ENCODE measurements at places on chromosomes 11 and 22. TPM values are rescaled to one million over a fixed set of nuclear protein-coding genes. Genes with fewer than 3 reads are reported as not detected.

GRCh38 chr11:125170001-125170509, 5.5 kb downstream of the PKNOX2 start:
- DNase-seq: no peak

GRCh38 chr11:13114566-13115379, 105.7 kb downstream of the RASSF10 start:
- no peak for DNase-seq

GRCh38 chr22:43092085-43092484, 2.9 kb upstream of the TTLL1 start:
- DNase-seq: no peak

GRCh38 chr11:12090061-12090591, 20.3 kb upstream of the MICAL2 start:
- no peak for DNase-seq

DNA sequence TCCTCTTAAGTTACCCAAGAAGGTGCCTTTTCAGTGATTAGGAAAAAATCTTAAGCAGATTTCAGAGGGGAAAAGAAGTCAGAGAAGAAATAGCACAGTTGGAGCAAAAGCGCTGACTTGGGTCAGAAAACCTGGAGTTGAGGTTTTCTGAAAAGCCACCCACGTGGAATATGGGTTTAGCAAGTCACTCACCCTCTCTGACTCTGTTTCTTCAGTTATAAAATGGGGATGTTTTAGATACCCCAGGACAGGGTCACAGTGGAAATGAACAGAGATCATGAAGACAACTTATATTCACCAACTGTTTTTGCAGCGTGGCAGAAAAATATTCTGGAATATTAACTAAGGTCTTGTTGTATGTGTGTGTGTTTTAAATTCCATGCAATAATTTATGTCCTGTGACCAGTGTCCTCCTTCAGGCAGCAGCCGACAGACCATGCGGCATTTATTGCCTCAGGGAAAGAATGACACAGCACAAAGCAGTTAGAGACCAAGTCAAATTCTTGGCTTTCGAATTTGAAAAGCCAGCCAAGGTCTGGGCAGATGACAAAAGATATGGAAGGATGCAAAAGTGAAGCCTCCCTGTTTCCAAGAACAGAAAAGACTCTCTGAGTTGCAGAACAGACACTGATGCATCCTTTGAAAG, 119.9 kb downstream of the MIAT start:
- no peak for DNase-seq

DNA sequence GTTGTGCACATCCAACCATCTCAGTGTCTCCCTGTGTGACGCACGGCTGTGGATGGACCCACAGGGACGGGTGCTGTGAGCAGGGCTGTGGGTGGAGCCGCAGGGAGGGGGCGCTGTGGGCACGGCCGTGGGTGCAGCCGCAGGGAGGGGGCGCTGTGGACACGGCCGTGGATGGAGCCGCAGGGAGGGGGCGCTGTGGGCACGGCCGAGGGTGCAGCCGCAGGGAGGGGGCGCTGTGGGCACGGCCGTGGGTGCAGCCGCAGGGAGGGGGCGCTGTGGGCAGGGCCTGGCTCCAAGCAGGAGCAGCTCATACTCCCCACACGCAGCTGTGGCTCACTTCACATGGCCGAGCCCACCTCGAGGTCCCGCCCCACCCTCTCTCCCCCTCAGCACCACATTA, 6.0 kb upstream of the MAPK11 start:
- peak; percentile 74 for DNase-seq

UCP3 gene
- 2.0 TPM for total RNA-seq

DENND6B gene
- 24.9 TPM for total RNA-seq

PYGM gene
- total RNA-seq: 14.3 TPM

KRTAP5-10 gene
- not detected for total RNA-seq

Measured in mucosa of gallbladder (tissue), 1 donor.